ENCODE measurements at places on chromosomes 2 and 18.

DNA sequence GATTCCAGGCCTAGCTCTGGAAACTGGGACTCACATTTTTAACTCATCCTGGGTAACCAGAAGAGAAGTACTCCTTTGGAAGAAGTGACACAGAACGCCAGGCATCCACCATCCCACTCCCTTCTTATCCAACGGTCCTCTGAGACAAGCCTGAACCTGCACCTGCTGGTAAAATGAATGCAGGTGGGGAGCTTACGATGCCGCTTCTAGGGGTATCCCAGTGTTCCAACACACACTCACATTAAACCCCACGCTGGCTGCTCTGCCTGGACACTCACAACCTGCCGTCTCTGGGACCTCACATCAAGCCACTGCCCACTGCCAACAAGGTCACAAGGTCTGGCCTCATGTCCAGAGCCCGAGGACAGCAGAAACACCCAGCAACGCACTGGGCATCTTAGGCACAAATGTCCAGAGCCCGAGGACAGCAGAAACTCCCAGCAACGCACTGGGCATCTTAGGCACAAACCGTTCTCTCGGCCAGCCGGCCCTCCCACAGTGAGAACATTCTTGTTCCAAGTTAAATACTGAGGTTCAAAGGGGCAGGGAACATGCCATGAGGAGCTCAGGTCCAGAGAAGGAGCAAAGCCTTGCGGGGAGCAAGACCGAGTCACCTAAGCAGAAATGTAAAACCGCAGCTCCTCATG, 9.9 kb downstream of the SLC66A2 start:
- no peak overlapping the region for H3K27ac ChIP-seq
- H3K36me3 ChIP-seq: peaks cover 31% of the 10 kb centered on the region
- H3K27me3 ChIP-seq: no peaks in the 10 kb centered on the region
- H3K4me1 ChIP-seq: peaks cover 29% of the 10 kb centered on the region
- no peak overlapping the region for H3K4me3 ChIP-seq

- peaks cover 27% of the 10 kb centered on the region for H3K27me3 ChIP-seq
- no peak overlapping the region for H3K4me3 ChIP-seq
- no peaks in the 10 kb centered on the region for H3K36me3 ChIP-seq
- no peak overlapping the region for H3K27ac ChIP-seq
Observed at GRCh38 chr2:132668987-132669907, 758 bp downstream of the LYPD1 start.

GRCh38 chr2:12469141-12469561, 247.6 kb upstream of the TRIB2 start:
- peaks cover 5% of the 10 kb centered on the region for H3K4me1 ChIP-seq
- DNase-seq: no peak
- peaks cover 4% of the 10 kb centered on the region for H3K36me3 ChIP-seq
- H3K27me3 ChIP-seq: no peaks in the 10 kb centered on the region

- H3K36me3 ChIP-seq: peaks cover 50% of the 10 kb centered on the region
- H3K4me1 ChIP-seq: no peaks in the 10 kb centered on the region
- H3K27me3 ChIP-seq: no peaks in the 10 kb centered on the region
- no peak overlapping the region for H3K4me3 ChIP-seq
- no peak for DNase-seq
Observed at GRCh38 chr2:222606306-222606705, 49.6 kb downstream of the FARSB start.

GRCh38 chr2:173151671-173152401, 76.2 kb downstream of the MAP3K20 start:
- peaks cover 6% of the 10 kb centered on the region for H3K27me3 ChIP-seq
- no peak for DNase-seq
- peaks cover 5% of the 10 kb centered on the region for H3K36me3 ChIP-seq
- no peak overlapping the region for H3K4me3 ChIP-seq
- H3K27ac ChIP-seq: peak overlapping the region; percentile 20

GRCh38 chr2:77813599-77813998, 291.4 kb upstream of the LRRTM4 start:
- H3K27me3 ChIP-seq: no peaks in the 10 kb centered on the region
- H3K4me1 ChIP-seq: no peaks in the 10 kb centered on the region
- no peak overlapping the region for H3K4me3 ChIP-seq
- DNase-seq: no peak
- H3K27ac ChIP-seq: no peak overlapping the region

DNA sequence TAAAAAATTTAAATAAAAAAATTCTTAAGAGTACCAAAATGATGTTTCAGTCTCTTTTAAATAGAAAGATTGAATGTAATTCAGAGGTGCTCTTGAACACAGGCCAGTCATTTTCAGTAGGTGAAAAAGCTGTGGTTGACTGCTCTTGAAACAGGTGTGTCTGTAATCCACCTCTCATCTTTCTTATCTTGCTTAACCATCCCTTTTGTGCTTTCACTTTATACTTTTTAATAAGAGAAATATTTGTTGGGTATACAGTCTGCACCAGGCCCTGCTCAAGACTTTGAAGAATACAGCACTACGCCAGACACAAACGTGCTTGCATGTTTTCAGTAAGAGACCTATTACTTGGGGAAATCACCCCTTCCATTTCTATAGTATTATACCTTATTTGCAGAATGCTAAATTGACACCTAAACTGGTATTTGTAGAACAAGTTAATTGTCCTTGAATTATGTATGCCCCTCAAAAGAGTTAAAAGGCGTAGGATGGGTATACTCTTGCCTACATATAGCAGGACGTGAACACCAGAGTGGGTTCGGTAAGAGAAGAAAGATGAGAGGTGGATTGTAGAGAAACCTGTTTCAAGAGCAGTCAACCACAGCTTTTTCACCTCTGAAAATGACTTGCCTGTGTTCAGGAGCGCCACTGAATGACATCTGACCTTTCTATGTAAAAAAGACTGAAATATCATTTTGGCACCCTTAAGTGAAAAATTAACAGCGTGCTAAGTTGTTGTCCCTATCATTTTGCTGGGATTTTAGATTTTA, 4.0 kb upstream of the RTN4 start:
- H3K4me1 ChIP-seq: peaks cover 43% of the 10 kb centered on the region
- H3K36me3 ChIP-seq: no peaks in the 10 kb centered on the region
- H3K4me3 ChIP-seq: peak overlapping the region; percentile 12

GRCh38 chr2:64766841-64767669, 113.3 kb upstream of the SERTAD2 start:
- H3K4me3 ChIP-seq: peak overlapping the region; percentile 84
- peak overlapping the region; percentile 89 for H3K27ac ChIP-seq
- no peaks in the 10 kb centered on the region for H3K36me3 ChIP-seq
- peaks cover 44% of the 10 kb centered on the region for H3K4me1 ChIP-seq
- DNase-seq: no peak
- H3K27me3 ChIP-seq: no peaks in the 10 kb centered on the region

DNA sequence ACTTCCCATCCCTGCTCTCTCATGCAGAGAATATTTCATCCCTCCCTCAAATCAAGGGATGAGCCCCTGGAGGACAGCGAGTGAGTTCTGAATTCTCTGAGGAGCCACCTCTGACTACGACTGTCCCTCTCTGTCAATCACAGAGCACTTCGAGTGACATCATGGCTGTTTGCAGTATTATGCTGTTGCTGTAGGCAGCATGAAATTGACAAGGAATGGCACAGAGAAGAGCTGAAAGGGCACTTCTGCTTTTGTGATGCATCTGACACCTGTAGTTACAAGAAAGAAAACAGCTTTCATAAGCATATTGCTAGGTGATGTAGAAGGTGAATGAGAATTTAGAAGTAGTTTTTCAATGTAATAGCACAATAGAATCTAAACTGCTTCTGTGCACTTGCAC, 166.9 kb downstream of the ARHGAP15 start:
- H3K36me3 ChIP-seq: peaks cover 7% of the 10 kb centered on the region
- H3K4me1 ChIP-seq: peaks cover 14% of the 10 kb centered on the region
- H3K27me3 ChIP-seq: no peaks in the 10 kb centered on the region
- no peak overlapping the region for H3K4me3 ChIP-seq

GRCh38 chr2:122083256-122084048, 328.0 kb downstream of the TSN start:
- no peaks in the 10 kb centered on the region for H3K4me1 ChIP-seq
- DNase-seq: no peak
- no peak overlapping the region for H3K27ac ChIP-seq
- H3K36me3 ChIP-seq: no peaks in the 10 kb centered on the region
- no peaks in the 10 kb centered on the region for H3K27me3 ChIP-seq
- H3K4me3 ChIP-seq: no peak overlapping the region

GRCh38 chr18:25896178-25896780, 194.1 kb downstream of the SS18 start:
- DNase-seq: peak; percentile 20
- H3K27me3 ChIP-seq: peaks cover 9% of the 10 kb centered on the region
- no peak overlapping the region for H3K4me3 ChIP-seq
- no peaks in the 10 kb centered on the region for H3K4me1 ChIP-seq
- no peak overlapping the region for H3K27ac ChIP-seq
- no peaks in the 10 kb centered on the region for H3K36me3 ChIP-seq

- no peaks in the 10 kb centered on the region for H3K36me3 ChIP-seq
- no peaks in the 10 kb centered on the region for H3K4me1 ChIP-seq
- no peak overlapping the region for H3K4me3 ChIP-seq
- peaks cover 14% of the 10 kb centered on the region for H3K27me3 ChIP-seq
- no peak overlapping the region for H3K27ac ChIP-seq
- DNase-seq: no peak
Observed at GRCh38 chr2:127681288-127681804, 6.0 kb upstream of the LIMS2 start.

DNA sequence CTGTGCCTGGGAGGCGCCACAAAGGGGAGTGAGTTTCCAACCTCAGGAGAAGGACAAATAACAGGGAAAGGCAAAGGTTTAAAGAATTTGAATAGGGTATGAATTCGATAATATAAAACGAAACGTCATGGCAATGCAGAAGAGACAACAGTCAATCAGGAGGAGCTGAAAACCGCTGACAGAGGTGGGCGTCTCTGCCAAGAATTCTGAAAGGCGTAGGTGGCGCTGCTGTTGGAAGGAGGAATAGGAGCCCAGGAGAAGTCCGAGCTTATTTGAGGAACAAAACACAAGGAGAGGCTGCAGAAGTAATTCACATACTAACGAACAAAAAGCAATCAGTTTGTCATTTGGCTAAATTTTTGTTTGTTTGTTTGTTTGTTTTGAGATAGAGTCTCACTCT, 485.8 kb upstream of the POU3F3 start:
- H3K4me3 ChIP-seq: no peak overlapping the region
- no peaks in the 10 kb centered on the region for H3K36me3 ChIP-seq
- no peak overlapping the region for H3K27ac ChIP-seq

DNA sequence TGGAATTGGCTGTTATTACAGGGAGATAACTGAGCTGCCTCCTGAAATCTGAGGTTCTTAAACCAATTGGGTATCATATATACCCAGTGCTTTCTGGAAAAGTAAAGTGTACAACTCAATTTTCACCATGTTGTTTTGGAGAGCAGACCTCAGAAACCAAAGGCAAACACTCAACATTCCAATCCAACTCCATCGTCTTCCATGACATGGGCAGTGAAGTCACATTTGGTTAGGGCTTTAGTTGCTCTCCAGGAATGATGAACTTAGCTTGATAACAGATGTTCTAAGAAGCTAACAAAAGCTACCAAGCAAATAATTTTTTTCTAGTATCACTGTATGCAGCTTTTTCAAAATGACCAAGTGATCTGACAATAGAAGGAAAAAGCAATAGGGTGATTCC, 107.0 kb upstream of the SLC35G4 start:
- no peaks in the 10 kb centered on the region for H3K4me1 ChIP-seq
- no peak overlapping the region for H3K27ac ChIP-seq
- no peaks in the 10 kb centered on the region for H3K36me3 ChIP-seq
- peaks cover 8% of the 10 kb centered on the region for H3K27me3 ChIP-seq

- H3K27me3 ChIP-seq: no peaks in the 10 kb centered on the region
- H3K4me1 ChIP-seq: peaks cover 9% of the 10 kb centered on the region
- H3K27ac ChIP-seq: no peak overlapping the region
- peaks cover 19% of the 10 kb centered on the region for H3K36me3 ChIP-seq
Observed at GRCh38 chr2:219155054-219155644, 5.5 kb downstream of the NHEJ1 start.

DNA sequence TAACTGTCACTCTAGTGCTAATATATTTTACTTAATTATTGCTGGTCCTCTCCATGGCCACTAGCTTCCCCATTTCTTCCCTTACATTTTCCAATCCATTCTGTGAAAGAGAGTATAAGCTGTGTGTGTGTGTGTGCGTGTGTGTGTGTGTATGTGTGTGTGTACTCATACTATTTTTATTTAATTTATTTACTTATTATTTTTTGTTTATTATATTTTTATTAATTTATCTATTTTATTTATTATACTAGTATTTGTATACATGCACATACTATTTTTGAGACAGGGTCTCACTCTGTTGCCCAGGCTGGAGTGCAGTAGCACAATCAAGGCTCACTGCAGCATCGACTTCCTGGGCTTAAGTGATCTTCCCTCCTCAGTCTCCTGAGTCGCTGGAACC, 59.6 kb downstream of the IKZF2 start:
- H3K27me3 ChIP-seq: no peaks in the 10 kb centered on the region
- H3K4me1 ChIP-seq: peaks cover 24% of the 10 kb centered on the region
- H3K4me3 ChIP-seq: no peak overlapping the region

GRCh38 chr2:1553671-1554295, 140.5 kb downstream of the TPO start:
- DNase-seq: no peak
- no peak overlapping the region for H3K27ac ChIP-seq
- peaks cover 9% of the 10 kb centered on the region for H3K4me1 ChIP-seq

GRCh38 chr18:46155641-46156051, 51.5 kb downstream of the HAUS1 start:
- no peaks in the 10 kb centered on the region for H3K27me3 ChIP-seq
- H3K4me3 ChIP-seq: peak overlapping the region; percentile 7
- DNase-seq: peak; percentile 26
- no peaks in the 10 kb centered on the region for H3K36me3 ChIP-seq
- H3K27ac ChIP-seq: peak overlapping the region; percentile 80

GRCh38 chr2:187581125-187581896, 27.1 kb upstream of the TFPI start:
- peaks cover 4% of the 10 kb centered on the region for H3K27me3 ChIP-seq
- no peaks in the 10 kb centered on the region for H3K36me3 ChIP-seq
- no peak overlapping the region for H3K27ac ChIP-seq

DNA sequence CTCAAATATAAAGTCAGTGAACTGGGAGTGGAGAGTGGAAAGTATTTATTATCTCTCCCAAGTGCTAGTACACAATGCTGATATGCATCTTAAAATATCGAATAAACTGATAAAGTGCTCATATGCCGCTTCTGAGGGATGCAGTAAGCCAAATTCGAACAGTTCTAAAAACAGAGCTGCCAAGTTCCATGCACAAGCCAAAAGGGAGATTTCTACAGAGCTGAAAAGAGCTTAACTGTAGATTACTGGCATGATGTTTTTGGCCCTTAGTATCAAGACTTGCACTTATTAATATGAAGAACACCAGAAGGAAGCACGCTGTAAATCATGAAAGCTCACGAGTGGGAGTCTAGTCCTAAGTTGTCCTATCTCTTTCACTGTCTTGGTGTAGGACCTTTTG, 7.9 kb downstream of the TMEFF2 start:
- DNase-seq: no peak
- peaks cover 28% of the 10 kb centered on the region for H3K27me3 ChIP-seq
- no peak overlapping the region for H3K27ac ChIP-seq
- H3K4me3 ChIP-seq: no peak overlapping the region

DNA sequence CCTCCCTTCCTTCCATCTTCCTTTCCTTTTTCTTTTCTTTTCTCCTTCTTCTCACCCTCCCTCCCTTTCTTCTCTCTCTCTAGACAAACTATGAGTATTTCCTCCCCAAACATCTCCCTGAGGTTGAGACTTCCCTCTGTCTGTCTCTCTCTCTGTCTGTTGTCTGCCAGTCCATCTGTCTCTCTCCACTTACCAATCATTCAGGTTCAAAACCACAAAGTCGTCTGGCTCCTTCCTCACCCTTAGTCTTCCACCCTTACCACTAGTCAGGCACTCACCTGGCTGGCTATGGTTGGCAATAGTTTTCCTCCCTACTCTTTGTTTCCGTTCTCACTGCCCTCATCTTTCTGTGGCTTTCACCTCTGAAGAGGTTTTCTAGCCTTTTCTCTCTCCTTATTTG, 12.9 kb downstream of the CCL20 start:
- H3K27ac ChIP-seq: no peak overlapping the region
- H3K4me1 ChIP-seq: peaks cover 3% of the 10 kb centered on the region
- no peaks in the 10 kb centered on the region for H3K36me3 ChIP-seq
- DNase-seq: no peak
- no peak overlapping the region for H3K4me3 ChIP-seq

Data from activated naive CD8-positive, alpha-beta T cell treated with anti-CD3 and anti-CD28 coated beads, Interleukin-2, amount 50 U/mL, for 24 hours (primary cell).